HCT116 (cell line): ENCODE measurements at places on chromosomes 1 and 21. TPM values are rescaled to one million over a fixed set of nuclear protein-coding genes. Genes with fewer than 3 reads are reported as not detected.

The DDI2 gene
- 26.3 TPM for total RNA-seq

- no peak overlapping the region for H3K4me3 ChIP-seq
- H3K4me1 ChIP-seq: no peaks in the 10 kb centered on the region
- no peak overlapping the region for H3K27ac ChIP-seq
- no peaks in the 10 kb centered on the region for H3K36me3 ChIP-seq
- no peaks in the 10 kb centered on the region for H3K27me3 ChIP-seq
Measured at GRCh38 chr21:35077975-35078374, 28.9 kb upstream of the RUNX1 start.

GRCh38 chr1:77954521-77954920 lies 24.4 kb downstream of the FUBP1 start:
- no peak overlapping the region for H3K27ac ChIP-seq
- H3K27me3 ChIP-seq: no peaks in the 10 kb centered on the region
- H3K4me3 ChIP-seq: no peak overlapping the region

- no peak overlapping the region for H3K4me3 ChIP-seq
- no peaks in the 10 kb centered on the region for H3K27me3 ChIP-seq
- peak; percentile 29 for DNase-seq
- H3K27ac ChIP-seq: peak overlapping the region; percentile 10; the same call in 1 of the 2 replicates
- H3K4me1 ChIP-seq: peaks cover 8% of the 10 kb centered on the region
Measured at GRCh38 chr1:116075990-116076389, 35.2 kb upstream of the MAB21L3 start.

- DNase-seq: no peak
- H3K4me3 ChIP-seq: no peak overlapping the region
- H3K36me3 ChIP-seq: peaks cover 37% of the 10 kb centered on the region
- H3K27me3 ChIP-seq: no peaks in the 10 kb centered on the region
- peaks cover 5% of the 10 kb centered on the region; the same call in 1 of the 2 replicates for H3K4me1 ChIP-seq
Measured at GRCh38 chr1:226403201-226404034, 4.5 kb downstream of the PARP1 start.

GRCh38 chr1:27316860-27317259 lies 5.1 kb upstream of the TMEM222 start:
- DNase-seq: no peak
- no peaks in the 10 kb centered on the region for H3K27me3 ChIP-seq
- no peak overlapping the region for H3K4me3 ChIP-seq
- peaks cover 12% of the 10 kb centered on the region; the same call in 1 of the 2 replicates for H3K4me1 ChIP-seq
- no peak overlapping the region for H3K27ac ChIP-seq
- H3K36me3 ChIP-seq: no peaks in the 10 kb centered on the region

DNA sequence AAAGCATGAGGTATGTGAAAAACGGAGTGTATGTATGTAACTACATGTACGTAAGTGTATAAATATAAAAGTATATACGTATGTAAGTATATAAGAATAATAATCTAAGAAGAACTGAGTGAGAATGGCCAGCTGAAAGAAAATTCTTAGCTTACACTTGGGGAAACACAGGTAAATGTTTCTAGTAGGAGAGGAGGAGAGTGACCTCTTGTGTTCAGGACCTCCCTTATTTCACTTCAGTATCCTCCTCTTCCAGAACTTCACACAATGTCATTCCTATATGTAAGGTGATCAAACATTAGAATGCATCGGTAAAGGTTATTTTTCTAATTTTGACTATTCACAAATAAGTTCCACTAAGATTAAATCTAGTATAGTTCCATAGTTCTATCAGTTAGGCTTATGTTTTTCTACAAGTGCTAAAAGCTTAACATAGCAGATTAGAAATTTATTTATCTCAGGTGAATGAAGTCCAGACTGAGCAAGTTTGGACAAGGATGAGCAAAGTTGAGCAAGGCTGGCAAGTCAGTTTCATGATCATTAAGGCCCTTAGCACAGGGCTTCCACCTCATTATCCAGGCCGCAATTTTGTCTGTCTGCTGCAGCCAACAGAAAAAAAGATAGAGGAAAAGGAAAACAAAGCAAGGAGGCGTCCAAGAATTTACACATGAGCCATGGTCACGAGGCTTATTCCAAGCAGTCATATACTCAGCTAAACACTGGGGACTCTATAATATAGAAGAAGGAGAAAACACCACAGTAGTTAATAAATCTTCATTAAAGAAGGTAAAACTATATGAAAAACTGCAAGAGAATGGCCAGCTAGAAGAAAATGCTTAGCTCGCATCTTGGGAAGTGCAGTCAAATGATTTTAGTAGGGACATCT lies 7.1 kb upstream of the MROH9 start:
- no peak overlapping the region for H3K4me3 ChIP-seq
- H3K36me3 ChIP-seq: no peaks in the 10 kb centered on the region
- no peak for DNase-seq
- no peaks in the 10 kb centered on the region for H3K27me3 ChIP-seq

The PCSK9 gene
- total RNA-seq: 39.6 TPM

The HES2 gene
- 8.4 TPM for total RNA-seq

- no peaks in the 10 kb centered on the region for H3K27me3 ChIP-seq
- H3K27ac ChIP-seq: no peak overlapping the region
- H3K4me3 ChIP-seq: no peak overlapping the region
- H3K36me3 ChIP-seq: no peaks in the 10 kb centered on the region
Measured at GRCh38 chr1:93304716-93305138, 41.0 kb upstream of the DR1 start.

DNA sequence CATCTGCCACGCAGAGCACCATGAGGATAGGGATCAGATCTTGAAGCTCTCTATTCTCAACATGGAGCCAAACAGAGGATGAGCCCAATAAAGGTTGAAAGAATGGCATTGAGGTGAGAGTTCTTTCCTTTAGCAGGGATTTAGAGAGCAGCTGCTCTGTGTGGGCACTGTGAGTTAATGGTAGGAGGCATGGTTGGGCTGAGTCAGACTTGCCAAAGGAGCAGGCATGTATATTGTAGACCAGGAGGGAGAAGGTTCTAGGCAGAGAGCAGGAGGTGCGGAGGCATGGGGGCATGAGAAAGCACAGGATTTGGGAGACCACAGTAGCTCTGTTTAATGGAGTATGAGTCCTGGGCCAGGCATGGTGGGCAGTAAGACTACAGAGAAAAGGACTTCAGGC lies 32.0 kb downstream of the TMEM53 start:
- H3K36me3 ChIP-seq: peaks cover 16% of the 10 kb centered on the region
- no peaks in the 10 kb centered on the region for H3K4me1 ChIP-seq
- H3K27me3 ChIP-seq: no peaks in the 10 kb centered on the region
- no peak overlapping the region for H3K27ac ChIP-seq
- no peak overlapping the region for H3K4me3 ChIP-seq

- no peaks in the 10 kb centered on the region for H3K27me3 ChIP-seq
- no peak overlapping the region for H3K27ac ChIP-seq
- H3K4me1 ChIP-seq: peaks cover 13% of the 10 kb centered on the region; the same call in 1 of the 2 replicates
- DNase-seq: no peak
- H3K4me3 ChIP-seq: no peak overlapping the region
Measured at GRCh38 chr1:13702425-13703127, 2.6 kb downstream of the PRDM2 start.

DNA sequence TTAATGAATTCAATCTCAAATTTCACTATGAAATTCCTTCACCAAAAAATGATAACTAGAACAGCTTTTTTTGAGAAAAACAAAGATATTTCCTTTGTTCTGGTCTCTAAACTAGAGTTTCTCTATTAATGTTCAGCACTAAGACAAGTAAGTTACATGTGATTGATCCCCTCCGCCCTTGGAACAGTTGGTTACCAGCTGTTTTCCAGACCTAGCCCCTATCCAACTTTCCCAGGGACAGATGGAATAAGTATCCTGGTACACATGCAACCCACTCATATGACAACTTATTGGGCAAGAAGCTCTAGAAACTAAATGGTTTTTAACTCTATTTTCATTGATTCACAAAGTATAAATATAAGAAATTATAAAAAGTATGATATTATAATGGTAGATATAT lies 140.4 kb downstream of the COP1 start:
- no peaks in the 10 kb centered on the region for H3K4me1 ChIP-seq
- H3K27me3 ChIP-seq: no peaks in the 10 kb centered on the region
- H3K4me3 ChIP-seq: no peak overlapping the region
- no peak for DNase-seq

The UBXN10 gene
- not detected for total RNA-seq

- peak; percentile 10 for DNase-seq
- peaks cover 3% of the 10 kb centered on the region; the same call in 1 of the 2 replicates for H3K4me1 ChIP-seq
- H3K4me3 ChIP-seq: no peak overlapping the region
- no peaks in the 10 kb centered on the region for H3K36me3 ChIP-seq
- no peaks in the 10 kb centered on the region for H3K27me3 ChIP-seq
- no peak overlapping the region for H3K27ac ChIP-seq
Measured at GRCh38 chr1:5721634-5722215, 270.5 kb downstream of the NPHP4 start.

GRCh38 chr1:206754011-206754410 lies 16.6 kb upstream of the IL19 start:
- no peaks in the 10 kb centered on the region for H3K36me3 ChIP-seq
- H3K4me3 ChIP-seq: no peak overlapping the region
- H3K4me1 ChIP-seq: no peaks in the 10 kb centered on the region
- DNase-seq: no peak
- H3K27me3 ChIP-seq: peaks cover 17% of the 10 kb centered on the region
- no peak overlapping the region for H3K27ac ChIP-seq

DNA sequence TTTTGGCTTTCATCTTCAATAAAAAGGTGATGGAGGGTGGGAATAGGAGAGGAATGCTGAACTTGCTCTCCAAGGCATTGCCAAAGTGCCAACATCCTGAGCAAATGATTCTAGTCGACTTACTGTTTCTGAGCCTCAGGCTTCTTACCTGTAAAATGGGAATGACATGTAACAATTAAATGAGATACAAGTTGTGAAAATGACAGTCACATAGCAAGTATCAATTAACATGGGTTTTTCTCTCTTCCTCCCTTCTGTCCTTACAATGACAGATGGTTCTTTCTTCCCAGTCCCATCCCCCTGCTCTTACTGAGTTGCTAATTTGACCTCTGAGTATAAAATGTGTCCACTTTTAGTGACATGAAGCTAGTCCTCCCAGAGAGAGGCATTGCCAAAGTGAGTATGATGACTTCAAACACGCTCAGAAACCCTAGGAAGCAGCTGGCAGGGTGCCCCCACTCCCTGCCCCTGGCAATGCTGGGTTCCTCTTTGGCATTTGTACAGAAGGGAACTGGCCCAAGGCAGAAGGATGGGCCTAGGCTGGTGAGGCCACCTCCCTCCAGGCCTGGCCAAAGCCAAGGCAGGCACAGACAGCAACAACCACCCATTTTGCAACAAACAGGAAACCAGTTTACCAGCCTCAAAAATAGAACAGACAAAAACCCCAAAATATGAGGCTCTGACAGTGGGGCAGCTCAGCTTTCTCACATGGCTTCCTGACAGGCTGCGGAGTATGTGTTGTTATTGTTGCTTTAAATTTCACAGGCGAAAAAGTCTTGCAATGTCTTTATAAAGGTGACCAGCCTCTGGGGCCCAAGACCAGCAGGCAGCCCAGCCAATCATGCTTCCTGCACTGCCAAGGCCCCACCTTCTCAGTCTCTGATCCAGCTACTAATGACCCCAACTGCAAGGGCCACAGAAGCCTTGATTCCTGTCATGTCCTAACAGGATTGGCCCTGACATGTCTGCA lies 115.9 kb downstream of the HIVEP3 start:
- H3K36me3 ChIP-seq: no peaks in the 10 kb centered on the region
- no peak for DNase-seq
- H3K4me1 ChIP-seq: peaks cover 23% of the 10 kb centered on the region
- H3K27ac ChIP-seq: no peak overlapping the region

DNA sequence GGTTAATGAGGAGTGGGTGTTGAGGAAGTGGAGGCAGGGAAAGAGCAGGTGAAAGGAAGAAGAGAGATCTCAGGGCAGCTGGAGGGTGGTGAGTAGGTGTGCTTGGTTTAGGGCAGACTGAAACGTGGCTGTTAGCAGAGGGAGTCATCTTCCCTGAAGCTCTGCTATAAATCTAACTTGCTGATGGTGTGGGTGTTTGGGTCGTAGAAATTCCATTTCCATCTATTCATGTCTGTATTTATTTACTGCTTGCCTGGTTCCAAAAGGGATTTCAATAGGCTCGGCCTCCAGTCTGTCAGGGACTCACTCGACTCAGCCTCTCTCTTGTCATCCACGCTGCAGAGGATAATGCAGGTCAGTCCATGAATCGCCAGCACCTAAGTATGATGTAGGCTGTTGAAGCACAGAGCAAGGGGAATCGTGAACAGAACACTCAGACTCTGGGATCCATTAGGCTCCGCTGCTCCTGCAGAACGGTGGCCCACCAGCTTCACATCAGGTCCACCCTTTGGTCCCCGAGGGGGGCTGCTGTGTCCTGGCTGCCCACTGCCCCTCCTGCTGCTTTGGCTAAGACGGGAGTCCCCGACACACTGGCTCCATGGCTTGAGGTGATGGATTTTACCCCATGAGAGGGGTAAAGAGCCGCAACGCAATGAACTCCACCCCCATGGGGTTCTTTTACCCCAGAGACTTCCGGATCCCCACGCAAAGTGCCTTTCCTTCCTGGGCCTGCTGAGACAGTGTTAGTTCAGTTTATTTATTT lies 156.2 kb downstream of the RHOU start:
- H3K4me1 ChIP-seq: no peaks in the 10 kb centered on the region
- no peak overlapping the region for H3K4me3 ChIP-seq
- no peak overlapping the region for H3K27ac ChIP-seq
- H3K36me3 ChIP-seq: no peaks in the 10 kb centered on the region
- no peaks in the 10 kb centered on the region for H3K27me3 ChIP-seq
- DNase-seq: no peak

GRCh38 chr1:110200666-110201065 lies 9.4 kb upstream of the KCNC4 start:
- H3K27me3 ChIP-seq: no peaks in the 10 kb centered on the region
- H3K4me1 ChIP-seq: no peaks in the 10 kb centered on the region
- H3K27ac ChIP-seq: no peak overlapping the region

The NR5A2 gene
- 0.91 TPM for total RNA-seq

- DNase-seq: no peak
- H3K27me3 ChIP-seq: no peaks in the 10 kb centered on the region
- no peak overlapping the region for H3K4me3 ChIP-seq
- H3K27ac ChIP-seq: no peak overlapping the region
Measured at GRCh38 chr1:59041646-59042277, 255.1 kb upstream of the FGGY start.

The HTR6 gene
- total RNA-seq: 0.57 TPM

- H3K27me3 ChIP-seq: no peaks in the 10 kb centered on the region
- H3K27ac ChIP-seq: no peak overlapping the region
- no peak for DNase-seq
- no peak overlapping the region for H3K4me3 ChIP-seq
Measured at GRCh38 chr21:38965910-38966504, 160.3 kb downstream of the ETS2 start.

GRCh38 chr1:80248886-80249285 lies 1242.4 kb upstream of the ADGRL4 start:
- no peak overlapping the region for H3K27ac ChIP-seq
- no peak for DNase-seq
- no peak overlapping the region for H3K4me3 ChIP-seq
- H3K27me3 ChIP-seq: no peaks in the 10 kb centered on the region

GRCh38 chr1:94325377-94326302 lies 88.3 kb upstream of the ARHGAP29 start:
- H3K27me3 ChIP-seq: no peaks in the 10 kb centered on the region
- peaks cover 88% of the 10 kb centered on the region for H3K4me1 ChIP-seq
- DNase-seq: peak; percentile 92
- H3K36me3 ChIP-seq: no peaks in the 10 kb centered on the region
- peak overlapping the region; percentile 90 for H3K27ac ChIP-seq

GRCh38 chr21:44987886-44988606 lies 48.2 kb downstream of the SLX9 start:
- no peak overlapping the region for H3K27ac ChIP-seq
- no peak for DNase-seq
- H3K27me3 ChIP-seq: no peaks in the 10 kb centered on the region
- no peaks in the 10 kb centered on the region for H3K4me1 ChIP-seq
- no peak overlapping the region for H3K4me3 ChIP-seq
- H3K36me3 ChIP-seq: no peaks in the 10 kb centered on the region

- no peak overlapping the region for H3K27ac ChIP-seq
- H3K27me3 ChIP-seq: no peaks in the 10 kb centered on the region
- no peak for DNase-seq
- no peak overlapping the region for H3K4me3 ChIP-seq
Measured at GRCh38 chr1:209863766-209864485, 36.2 kb downstream of the UTP25 start.

The CXADR gene
- 21.6 TPM for total RNA-seq
